8988T (cell line): ENCODE measurements at places on chromosomes 2 and 18.

DNA sequence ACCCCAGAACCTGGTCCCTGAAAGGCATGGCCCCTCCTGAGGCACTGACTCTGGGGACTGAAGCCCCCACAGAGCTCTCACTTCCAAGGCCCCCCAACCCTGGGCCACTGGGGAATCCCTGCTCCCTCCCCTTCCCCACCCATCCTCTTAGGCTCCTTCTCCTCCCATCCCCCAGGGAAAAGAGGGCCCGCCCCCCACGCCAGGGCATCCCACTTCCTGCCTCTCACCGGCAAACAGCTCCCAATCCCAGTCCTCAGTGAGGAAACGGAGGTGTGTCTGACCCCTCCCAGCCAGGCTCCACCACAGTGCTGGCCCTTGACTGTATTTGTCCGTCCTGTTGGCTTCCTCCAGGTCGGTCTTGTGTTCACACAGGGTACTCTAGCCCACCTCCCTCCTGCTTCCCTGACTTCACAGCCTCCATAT lies 35.0 kb upstream of the PTMA start:
- peak; percentile 83 for DNase-seq

GRCh38 chr2:18690342-18690741 lies 101.0 kb upstream of the NT5C1B start:
- no peak for DNase-seq

- no peak for DNase-seq
Measured at GRCh38 chr18:27400001-27400400, 214.9 kb upstream of the CHST9 start.

GRCh38 chr2:25938345-25938744 lies 44.0 kb downstream of the KIF3C start:
- DNase-seq: no peak

DNA sequence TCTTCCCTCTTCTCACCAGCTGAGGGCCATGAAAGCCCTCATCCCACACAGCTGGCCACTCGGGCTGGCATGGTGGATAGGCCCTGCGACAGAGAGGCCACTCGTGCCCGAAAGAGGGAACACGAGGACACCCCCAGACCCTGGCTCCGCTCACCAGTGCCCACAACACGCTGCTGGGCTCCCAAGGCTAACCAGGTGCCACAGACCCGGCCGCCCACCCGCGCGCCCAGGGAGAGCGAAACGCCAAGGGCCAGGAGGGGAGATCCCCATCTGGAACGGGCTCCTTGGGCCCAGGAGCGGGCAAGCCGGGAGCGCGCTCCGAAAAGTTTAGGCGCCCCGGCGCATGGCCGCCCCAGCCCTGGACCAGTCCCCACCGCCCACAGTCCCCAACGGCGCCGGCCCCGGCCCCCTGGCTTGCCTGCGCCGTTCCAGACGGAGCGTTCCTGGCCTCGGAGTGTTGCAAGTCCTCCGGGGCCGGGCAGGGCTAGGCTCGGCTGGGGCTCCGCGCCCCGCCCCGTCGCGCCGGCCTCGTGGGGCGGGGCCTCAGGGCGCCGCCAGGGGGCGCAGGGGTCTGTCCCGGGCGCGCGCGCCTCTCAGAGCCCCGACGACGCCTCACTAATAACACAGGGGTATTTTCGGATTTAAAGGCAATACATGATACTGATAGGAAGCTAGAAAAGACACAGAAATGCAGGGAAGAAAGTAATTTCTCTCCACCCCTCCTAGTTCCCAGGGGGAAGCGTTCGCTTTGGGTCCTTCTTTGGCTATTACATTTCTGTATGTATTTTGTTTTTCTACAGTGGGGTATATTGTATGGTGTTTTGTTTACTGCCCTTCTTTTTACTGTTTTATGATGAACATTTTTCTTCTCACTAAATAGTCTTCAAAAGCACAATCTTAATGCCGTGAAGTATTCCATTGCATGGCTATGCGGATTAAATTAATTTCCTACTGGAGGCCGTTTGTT lies at the start of gene TMBIM1:
Gene TMBIM1, minus strand, starts transcription at position 456 of the 967 bp plus-strand sequence. CDS start 10,362 bp downstream, outside the sequence.
- DNase-seq: peak; percentile 97

GRCh38 chr2:219279916-219280516 lies 850 bp downstream of the DNAJB2 start:
- DNase-seq: no peak

- DNase-seq: no peak
Measured at GRCh38 chr2:177984749-177985148, 87.8 kb downstream of the PDE11A start.

DNA sequence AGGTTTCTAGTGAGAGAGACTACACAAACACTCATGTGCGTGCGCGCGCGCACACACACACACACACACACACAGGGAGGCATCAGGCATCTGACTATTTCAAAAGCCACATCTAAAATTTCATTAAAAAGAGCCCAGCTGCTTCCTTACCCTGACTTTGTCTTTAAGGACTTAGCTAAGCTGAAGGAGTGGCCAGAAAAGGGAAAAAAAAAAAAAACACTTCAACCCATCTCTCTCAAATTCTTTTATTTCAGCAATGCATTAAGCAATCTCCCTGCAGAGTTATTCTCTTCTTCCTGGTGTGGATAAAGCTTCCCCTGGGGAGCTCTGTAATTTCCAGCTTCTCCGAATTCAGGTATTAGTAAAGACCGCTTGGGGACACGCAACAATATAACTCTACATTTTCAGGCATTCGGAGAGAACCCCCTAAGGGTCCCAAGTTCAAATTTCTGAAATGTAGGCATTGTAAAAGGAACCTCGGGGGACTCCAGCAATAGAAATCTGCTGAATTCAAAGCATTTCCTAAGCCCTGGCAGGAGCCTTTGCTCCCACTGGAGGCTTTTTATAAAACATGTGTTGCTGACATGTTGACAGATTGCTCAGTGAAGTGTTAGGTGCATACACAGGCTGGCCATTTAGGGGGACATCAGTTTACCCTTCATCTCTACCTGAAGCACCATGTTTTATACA lies 67.0 kb downstream of the ZNF521 start:
- no peak for DNase-seq

GRCh38 chr18:57015451-57015850 lies 131.4 kb upstream of the BOD1L2 start:
- no peak for DNase-seq

GRCh38 chr2:223523551-223524001 lies 78.6 kb downstream of the SCG2 start:
- no peak for DNase-seq

DNA sequence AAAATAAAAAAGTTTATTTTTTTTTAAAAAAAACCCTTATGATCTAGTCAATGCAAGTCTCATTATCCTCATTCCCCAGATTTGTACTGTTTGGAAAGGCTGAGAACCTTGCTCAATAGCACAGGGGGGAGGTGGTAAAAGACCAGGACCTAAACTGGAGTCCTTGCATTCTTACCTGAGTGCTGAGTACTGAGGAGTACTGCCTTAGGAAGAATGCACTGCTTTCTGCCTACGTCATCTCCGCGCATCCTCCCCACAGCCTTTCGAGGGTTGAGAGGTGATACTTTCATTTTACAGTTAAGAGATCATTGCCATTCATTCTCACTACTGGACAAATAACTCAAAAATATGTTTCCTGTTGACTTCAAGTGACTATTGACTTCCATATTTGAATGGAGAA lies 73.8 kb downstream of the MAP3K20 start:
- no peak for DNase-seq

GRCh38 chr2:152454960-152455359 lies 120.0 kb downstream of the FMNL2 start:
- DNase-seq: no peak
